Stimulated activated CD8-positive, alpha-beta memory T cell treated with anti-CD3 and anti-CD28 coated beads, Interleukin-4, amount 100 ng/mL, for 1 hour (primary cell): ENCODE measurements at places on chromosomes 6 and 20.
A peak's percentile ranks its signal among the peaks of the same experiment; 100 is the strongest.

GRCh38 chr6:106163446-106163965 is 77.4 kb downstream of the PRDM1 start:
- no peak for DNase-seq

DNA sequence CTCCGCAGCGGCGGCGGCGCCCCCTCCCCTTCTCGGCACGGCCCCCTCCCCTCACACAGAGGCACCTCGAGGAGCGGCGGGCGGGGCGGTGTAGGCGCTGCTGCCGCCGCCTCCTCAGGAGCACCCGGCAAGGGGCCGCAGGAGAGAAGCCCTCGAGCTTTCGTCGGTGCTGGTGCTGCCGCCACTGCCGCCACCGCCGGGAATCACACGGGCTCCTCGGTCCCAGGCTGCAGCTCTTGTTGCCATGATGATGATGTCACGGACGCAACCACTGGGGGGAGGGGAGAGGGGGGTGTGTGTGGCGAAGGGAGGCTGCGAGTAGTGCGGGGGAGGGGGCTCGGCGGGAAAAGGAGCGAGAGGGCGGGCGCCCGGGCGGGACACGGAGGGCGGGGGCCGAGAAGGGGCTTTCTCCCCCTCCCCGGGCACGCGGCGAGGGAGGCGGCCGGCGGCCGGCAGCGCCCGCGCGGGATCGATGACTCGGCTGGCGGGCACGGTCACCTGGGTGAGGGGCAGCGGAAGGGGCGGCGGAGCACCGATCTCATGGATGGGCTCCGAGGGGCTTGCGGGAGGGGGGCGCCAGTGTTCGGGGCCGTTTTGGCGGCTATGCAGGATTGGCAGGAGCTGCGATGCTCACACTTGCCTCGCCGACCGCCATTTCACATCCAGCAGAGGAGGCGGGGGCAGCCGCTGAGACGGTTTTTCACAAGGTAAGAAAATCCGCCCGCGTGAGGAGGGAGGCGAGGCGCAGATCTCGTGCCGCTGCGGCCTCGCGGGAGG is at the start of gene REV3L:
Gene REV3L, minus strand, starts transcription at position 260 of the 777 bp plus-strand sequence. CDS start 330 bp downstream, outside the sequence.
- peak; percentile 60 for DNase-seq

GRCh38 chr6:130600880-130601341 is 226.3 kb upstream of the SMLR1 start:
- DNase-seq = no peak

- no peak for DNase-seq
Observed at GRCh38 chr6:149139782-149140136, 177.8 kb upstream of the TAB2 start.

- DNase-seq = no peak
Observed at GRCh38 chr6:56749632-56750151, 107.0 kb upstream of the DST start.

GRCh38 chr6:125057392-125058246 is 95.4 kb downstream of the RNF217 start:
- no peak for DNase-seq
